ENCODE measurements at places on chromosomes 5 and 9.
A peak's percentile ranks its signal among the peaks of the same experiment; 100 is the strongest.

- DNase-seq = no peak
These were observed 56.1 kb upstream of the PHYKPL start for GRCh38 chr5:178288401-178289368.

GRCh38 chr5:176190886-176191755 lies 47.1 kb upstream of the SIMC1 start:
- no peak for DNase-seq

- DNase-seq = no peak
These were observed 27.3 kb upstream of the ADAMTS6 start for GRCh38 chr5:65508978-65509377.

DNA sequence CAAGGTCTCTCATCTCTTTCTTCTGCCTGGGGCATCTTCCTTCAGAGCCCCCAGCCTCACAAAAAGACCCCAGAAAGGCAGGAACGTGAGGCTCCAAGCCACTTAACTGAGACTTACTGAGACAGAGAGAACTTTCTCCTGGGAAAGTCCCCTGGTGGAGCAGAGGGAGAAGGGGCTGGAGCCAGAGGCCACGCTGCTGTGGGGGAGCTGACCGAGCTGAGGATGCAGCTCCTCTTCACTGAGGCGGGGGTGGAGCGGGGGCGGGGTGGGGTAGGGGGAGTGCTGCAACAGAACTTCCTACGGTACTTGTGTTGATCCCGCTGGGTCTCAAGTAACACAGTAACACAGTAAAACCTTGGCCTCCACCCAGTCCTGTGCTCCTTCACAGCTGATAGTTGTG lies 204.0 kb downstream of the FSTL4 start:
- no peak for DNase-seq

- no peak for DNase-seq
These were observed 7.8 kb downstream of the HSPA4 start for GRCh38 chr5:133059621-133060020.

- DNase-seq = no peak
These were observed 155.0 kb upstream of the TSLP start for GRCh38 chr5:110916381-110917049.

- no peak for DNase-seq
These were observed 28.2 kb downstream of the DCAF12 start for GRCh38 chr9:34098307-34098706.

DNA sequence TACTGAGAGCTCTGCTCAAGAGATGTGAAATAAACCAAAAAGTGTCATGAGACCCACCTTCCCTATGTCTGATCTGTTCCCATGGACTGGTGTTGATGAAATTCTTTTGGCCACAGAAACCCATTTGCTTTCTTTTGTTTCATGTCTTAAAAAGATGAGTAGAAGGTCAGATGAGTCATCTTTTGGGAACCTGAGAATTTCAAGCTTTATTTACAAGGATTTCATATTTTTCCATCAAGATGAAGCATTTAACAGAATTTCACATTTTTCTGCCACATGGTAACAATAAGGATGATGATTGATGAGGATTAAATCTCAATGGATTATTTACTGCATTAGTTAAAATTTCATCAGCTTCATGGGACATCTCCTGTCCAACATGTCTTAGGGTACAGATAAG lies 337.8 kb downstream of the DEPDC1B start:
- DNase-seq = no peak

GRCh38 chr5:11617080-11617479 lies 287.2 kb downstream of the CTNND2 start:
- DNase-seq = no peak

- no peak for DNase-seq
These were observed 61.7 kb upstream of the EPB41L4B start for GRCh38 chr9:109382585-109382984.

GRCh38 chr5:4817767-4818166 lies 322.4 kb upstream of the ADAMTS16 start:
- DNase-seq = no peak

DNA sequence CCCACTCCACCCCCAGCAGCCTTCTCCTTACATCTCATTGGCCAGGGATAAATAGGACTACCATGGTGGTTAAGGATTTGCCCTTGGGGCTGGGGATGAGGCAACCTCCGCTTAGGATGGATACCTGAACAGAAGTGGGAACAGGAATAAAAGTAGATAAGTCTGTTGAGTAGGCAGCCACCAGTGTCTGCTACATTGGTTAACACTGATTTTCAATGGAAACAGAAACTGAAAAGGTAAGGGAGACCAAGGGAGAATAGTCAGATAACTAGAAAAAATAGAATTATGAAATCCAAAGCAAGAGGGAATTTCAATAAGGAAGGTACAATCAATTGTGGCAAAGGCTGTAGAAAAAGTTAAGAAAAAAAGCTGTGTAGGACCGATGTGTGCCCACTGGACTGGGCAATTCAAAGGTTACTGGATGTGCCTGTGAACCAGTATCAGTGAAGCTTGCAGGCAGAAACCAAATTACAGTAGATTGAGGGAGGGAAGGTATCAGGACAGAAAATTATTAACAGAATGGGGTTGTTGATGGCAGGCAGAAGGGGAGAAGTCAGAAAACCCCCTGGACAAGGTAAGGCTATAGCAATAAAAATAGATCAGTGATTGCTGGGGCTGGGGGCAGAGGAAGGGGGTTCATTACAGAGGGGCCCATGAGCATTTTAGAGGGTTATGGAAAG lies 48.7 kb downstream of the DNAJC21 start:
- no peak for DNase-seq

GRCh38 chr5:172800088-172800551 lies 29.1 kb upstream of the DUSP1 start:
- no peak for DNase-seq

DNA sequence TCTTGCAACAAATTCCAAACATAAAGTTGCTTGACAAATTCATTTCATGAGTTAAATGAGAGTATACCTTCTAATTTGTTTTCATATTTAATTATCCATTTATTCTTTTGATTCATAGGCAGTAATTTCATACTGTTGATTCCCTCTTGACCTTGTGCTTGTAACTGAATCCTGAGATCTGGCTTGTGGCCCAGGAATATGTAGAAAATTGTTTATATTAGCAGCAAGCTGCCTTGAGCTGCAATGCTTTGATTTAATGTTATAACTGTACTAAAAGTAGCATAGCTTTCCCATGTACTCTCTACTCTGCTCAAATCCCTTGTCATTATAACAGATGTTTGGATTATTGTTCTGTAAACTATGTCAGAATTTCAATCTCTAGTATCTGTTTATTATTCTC lies 780.7 kb downstream of the NR2F1-AS1 start:
- DNase-seq = peak; percentile 74

DNA sequence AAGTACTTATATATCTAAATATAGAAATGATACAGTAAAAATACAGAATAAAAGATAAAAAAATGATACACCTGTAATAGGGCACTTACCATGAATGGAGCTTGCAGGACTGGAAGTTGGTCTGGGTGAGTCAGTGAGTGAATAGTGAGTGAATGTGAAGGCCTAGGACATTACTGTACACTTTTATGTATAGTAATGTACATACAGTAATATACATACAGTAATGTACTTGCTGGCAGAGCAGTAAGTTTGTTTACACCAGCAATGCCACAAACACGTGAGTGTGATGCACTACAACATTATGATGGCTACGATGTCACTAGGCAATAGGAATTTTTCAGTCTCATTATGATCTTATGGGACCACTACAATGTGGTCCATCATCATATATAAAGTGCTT lies 34.2 kb downstream of the SUSD1 start:
- DNase-seq = no peak

DNA sequence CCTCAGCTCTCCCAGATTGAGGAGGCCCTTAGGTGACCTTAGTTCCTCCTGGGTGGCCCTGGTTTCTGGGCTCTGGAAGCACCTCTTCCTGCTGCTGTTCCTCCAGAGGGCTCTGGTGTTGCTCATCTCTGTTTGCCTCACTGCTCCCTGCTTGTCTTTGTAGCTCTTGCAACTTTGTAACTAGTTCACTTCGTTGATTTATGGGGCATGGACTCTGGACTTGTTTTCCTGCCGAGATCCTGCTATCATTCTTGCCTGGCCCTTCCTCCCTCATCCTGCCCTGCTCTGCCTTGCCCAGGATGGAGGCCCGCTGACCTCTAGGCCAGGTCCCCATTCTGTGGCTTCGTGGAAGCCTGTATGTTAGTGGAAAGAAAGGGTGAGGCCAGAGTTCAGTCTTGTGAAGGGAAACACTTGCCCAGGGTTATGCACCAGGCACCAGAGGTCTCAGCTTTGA lies 169.3 kb downstream of the MACROH2A1 start:
- DNase-seq = no peak

DNA sequence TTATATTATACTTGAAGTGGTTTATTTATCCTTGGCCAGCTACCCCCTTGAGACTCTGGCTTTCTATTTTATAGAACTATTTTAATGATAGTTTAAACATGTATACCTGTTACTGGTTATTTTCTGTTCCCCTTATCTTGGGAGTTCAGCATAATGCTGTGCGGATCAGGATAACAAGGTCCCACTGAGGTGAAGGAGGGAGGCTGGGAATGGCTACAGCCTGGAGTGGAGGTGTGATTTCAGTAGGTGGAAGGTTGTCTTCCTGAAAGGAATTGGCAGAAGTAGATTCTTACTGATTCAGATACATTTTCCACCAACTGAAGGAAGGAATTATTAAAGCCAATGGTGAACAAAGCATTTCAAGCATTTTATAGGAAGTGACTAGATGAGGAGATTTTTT lies 38.9 kb downstream of the PAM start:
- DNase-seq = no peak

DNA sequence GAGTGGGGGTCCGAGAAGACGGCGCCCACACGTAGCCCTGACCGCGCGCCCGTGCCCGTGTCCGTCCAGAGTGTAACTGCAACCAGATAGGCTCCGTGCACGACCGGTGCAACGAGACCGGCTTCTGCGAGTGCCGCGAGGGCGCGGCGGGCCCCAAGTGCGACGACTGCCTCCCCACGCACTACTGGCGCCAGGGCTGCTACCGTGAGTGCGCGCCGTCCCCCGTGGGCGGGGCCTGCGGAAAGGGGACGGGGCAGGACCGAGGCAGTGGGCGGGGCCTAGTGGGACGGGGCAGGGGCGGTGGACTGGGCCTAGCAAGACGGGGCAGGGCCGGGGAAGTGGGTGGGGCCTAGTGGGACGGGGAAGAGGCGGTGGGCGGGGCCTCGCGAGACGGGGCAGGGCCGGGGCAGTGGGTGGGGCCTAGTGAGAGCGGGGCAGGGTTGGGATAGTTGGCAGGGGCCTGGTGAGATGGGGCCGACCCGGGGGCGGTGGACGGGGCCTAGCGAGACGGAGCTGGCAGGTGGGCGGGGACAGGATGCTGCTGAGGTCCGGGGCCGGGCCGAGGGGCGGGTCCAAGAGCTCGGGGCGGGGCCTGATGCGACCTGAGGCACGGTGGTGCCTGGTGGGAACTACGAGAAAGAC lies 79.1 kb downstream of the NTNG2 start:
- no peak for DNase-seq

GRCh38 chr5:81265101-81265500 lies 32.0 kb downstream of the CKMT2 start:
- DNase-seq = no peak

GRCh38 chr9:106312906-106313305 lies 550.1 kb upstream of the ZNF462 start:
- no peak for DNase-seq

- DNase-seq = no peak
These were observed 26.0 kb downstream of the RLN2 start for GRCh38 chr9:5278486-5278885.

DNA sequence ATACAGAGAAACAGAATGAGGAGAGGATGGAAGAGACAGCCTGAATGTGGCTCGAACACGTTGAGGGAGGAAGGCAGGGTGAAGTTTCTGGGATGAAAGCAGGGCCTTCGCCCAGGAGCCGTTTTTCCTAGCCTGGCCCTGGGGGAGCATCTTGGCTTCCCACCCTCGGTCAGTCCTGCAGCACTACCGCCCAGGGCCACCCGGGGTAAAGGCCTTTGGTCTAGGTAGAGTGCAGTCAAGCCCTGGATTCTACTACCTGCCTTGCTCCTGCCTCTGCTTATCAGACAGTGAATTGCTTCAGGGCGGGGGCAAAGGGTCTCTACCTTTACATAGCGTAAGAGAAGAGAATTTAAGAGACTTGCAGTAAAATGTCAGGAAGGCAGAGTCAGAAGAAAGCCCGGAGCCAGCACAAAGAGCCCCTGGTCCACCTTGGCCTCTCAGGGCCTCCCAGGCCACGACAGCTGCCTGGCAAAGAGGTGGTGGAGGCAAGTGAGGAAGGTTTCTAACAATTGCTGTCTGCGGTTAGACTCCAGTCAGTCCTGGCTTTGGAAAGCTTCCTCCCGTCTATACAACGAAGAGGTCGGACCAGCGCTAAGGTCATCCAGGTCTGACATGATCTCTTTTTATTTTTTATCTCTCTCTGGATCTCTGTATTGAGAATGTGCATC lies 17.9 kb downstream of the COL15A1 start:
- no peak for DNase-seq

- DNase-seq = no peak
These were observed 39.2 kb upstream of the LURAP1L start for GRCh38 chr9:12735665-12736064.

DNA sequence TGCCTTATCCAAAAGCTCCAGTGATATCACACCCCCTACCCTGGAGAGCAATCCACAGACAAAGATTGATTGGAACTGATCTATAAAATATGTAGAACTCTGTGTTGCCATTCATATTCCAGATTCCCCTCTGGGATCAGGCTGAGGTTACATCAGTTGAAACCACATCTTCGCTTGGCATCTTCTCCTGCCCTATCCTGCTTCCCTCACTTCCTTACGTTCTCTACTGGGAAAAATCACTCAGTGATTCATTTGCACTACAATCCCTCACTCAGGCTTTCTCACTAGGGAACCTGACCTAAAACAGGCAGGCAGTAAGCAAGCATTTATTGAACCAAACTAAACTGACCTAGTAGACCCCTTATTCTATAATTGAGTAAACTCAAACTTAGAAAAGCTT lies 111.7 kb downstream of the ESM1 start:
- no peak for DNase-seq

DNA sequence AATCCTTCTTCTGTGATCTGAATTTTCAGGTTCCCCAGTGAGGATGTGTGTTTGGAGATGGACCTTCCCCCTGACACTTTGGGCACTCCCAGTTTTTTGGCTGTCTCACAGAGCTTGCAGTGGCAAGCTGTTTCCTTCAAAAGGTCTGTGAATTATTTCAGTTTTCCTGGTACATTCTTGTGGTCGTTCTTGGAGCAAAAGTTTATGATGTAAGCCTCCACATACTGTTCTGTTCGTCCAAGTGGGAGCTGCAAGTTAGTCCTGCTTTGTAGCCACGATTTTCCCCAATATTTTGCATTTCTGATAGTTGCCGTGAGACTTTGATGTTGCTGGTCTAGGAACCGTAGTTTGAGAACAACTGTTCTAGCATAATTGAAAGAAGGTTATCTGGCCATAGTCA lies 88.3 kb downstream of the MTAP start:
- no peak for DNase-seq
